Body of pancreas (tissue), 4 donors: ENCODE measurements at places on chromosomes 4 and X.
A peak's percentile ranks its signal among the peaks of the same experiment; 100 is the strongest.

GRCh38 chrX:15073313-15073712, 196.6 kb downstream of the ASB9 start:
- DNase-seq: no peak

DNA sequence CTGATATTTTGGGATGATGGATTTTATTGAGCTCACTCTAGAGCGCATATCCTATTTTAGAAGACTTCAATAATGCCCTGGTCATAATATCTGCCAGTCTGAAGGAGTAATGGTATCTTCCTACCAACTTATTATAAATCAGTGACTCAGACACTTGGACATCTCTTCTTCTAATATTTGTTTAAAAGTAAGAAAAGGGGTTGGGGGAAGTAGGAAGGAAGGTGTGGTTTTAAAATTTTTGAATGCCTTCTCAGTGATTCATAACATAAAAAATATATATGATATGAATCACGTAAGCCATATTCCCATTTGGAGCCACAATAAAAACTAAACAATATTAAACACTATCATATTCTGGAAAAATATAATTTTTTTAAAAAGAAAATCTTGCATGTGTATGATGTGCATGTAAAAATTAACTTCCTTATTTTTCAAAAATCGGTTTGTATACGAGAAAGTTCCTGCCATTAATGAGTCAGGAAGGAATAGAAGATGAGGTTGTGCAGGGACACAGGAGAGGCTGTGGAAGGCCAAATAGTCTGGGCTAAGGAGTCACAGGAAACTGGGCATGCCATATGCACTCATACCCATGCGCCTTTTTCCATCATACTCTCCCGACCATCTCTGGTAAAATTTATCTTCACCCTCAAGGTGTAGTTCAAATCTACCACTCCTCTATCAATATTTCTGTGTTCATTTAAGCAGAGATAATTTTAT, 286.5 kb downstream of the EPHA5 start:
- DNase-seq: no peak

GRCh38 chrX:65253817-65254216, 277.6 kb upstream of the ZC4H2 start:
- no peak for DNase-seq

DNA sequence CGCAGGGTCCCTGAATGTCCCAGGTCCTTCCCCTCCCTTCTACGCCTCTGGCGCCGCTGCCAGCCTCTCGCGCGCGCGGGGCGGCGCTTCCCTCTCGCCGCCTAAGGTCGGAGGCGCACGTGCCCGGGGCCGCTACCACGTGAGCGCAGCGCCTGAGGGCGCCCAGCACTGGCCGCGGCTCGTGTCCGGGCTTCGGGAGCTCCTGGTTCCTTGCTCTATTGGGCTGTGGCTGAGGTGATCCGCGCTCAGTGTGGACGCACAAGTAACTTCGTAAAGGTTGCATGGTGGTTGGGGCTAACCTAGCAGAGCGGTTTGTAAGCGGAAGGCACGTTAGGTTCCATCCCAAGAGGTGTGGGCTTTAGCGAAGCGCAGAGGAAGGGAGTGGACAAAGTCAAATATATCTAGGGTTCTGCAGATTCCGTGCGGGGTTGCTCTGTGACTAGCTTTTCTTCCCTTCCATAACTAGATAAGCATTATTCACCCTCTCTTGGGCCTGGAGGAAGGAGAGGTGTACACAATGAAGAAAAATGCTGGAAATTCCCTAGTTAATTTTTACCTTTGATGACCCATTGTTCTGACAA, 1.8 kb downstream of the TLL1 start:
- peak; percentile 31 for DNase-seq

GRCh38 chr4:42953321-42953720, 60.8 kb downstream of the GRXCR1 start:
- DNase-seq: no peak

DNA sequence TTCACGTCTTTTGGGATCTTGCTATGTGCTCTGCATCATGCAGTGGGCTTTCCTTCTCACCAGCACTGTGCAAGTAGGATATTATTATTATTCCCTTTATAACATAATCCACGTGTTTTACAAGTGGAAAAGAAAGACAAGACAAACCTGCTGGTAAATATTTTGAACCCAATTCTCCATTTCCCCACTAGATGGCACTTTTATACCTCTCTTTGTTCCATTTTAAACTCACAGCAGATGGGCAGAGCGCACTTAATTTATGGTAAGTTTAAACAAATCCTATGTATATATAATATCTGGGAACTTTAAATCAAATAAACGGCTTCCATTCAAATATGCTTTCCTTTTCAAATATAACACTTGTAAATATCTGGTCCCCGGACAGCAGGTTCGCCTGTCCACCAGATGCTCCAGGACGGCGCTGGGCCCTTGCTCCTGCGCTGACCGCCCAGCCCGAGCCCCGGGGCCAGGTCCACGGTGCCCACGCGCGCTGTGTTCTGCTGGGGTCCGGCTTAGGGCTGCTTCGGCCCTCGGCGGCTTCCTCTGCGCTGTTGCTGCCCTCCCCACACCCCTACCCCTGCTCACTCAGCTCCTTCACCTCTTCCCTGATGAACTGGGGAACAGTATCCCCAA, 31.1 kb downstream of the F11 start:
- DNase-seq: no peak

DNA sequence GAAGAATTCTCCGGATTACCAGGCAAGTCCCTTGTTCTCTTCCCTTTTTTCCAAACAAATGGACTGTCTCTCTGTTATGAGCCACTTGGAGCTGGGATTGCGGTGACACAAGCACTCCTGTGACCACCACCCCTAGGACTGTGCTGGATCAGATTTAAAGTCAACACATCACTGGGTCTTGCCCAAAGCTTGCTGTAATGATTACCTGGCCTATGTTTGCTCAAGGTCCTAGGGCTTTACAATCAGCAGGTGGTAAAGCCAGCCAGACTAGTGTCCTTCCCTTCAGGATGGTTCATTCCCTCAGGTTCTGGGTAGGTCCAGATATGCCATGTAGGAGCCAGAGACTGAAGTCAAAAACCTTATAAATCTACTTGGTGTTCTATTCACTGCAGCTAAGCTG, 144.7 kb downstream of the COX18 start:
- no peak for DNase-seq

DNA sequence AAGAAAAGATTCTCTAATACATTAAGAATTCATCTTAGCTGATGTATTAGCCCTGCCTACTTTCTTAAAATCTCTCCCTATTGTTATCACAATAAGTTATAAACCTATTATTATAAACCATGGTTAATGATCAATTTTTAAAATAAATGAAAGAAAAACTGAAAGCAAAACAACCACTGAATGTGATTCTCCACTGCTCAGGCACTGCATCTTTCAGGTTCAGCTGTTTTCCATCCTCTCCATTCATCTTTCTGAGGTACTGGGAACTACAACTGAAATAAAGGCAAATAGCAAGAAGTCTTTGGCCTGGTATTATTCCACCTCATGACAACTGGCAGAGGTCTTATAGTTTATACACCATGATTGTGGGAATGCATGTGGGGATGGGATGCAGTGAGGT, 798.9 kb upstream of the AADAT start:
- DNase-seq: no peak

DNA sequence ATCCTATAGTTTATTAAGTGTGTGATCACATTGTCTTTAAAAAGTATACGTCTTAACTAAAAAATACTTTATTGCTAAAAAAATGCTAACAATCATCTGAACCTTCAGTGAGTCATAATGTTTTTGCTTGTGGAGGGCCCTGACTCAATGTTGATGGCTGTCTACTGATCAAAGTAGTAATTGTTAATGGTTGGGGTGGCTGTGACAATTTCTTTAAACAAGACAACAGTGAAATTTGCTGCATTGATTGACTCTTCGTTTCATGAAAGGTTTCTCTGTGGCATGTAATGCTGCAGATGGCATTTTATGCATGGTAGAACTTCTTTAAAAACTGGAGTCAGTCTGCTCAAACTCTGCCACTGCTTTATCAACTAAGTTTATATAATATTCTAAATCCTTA, 101.4 kb upstream of the IL15 start:
- no peak for DNase-seq

DNA sequence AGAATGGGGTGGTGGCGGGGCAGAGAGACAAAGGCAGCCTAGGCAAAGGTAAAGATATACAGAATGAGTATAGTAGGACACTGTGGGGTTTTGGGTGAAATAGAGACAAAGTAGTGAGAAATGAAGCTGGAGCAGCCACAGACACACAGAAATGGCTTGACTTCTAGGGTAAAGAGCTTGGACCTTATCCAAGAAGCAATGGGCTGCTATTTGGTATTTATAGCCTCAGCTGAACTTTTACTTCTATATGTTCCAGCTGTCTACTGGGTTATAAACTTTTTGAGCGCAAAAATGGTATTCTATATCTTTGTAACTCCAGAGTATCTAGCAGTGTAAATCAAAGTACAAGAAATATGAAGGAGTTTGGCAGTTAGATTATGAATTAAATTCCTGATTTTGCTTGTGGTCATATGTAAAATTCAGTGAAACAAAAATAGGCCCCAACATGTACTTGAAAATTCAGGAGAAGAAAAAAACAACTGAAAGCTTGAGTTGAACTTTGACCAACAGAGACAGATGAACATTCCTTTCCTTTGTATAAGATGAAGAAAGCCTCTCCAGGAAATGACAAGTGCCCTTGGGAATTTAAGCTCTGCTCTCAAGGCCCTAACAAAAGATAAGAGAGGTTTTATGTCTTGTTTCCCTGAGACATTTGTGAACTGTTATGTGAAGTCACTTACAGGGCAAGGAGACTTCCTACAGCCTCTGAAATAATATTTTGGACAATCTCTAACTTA, 354.1 kb downstream of the CHIC1 start:
- DNase-seq: no peak

- no peak for DNase-seq
Observed at GRCh38 chr4:13032936-13033335, 451.2 kb downstream of the RAB28 start.

GRCh38 chr4:168995537-168996295, 14.3 kb downstream of the CBR4 start:
- DNase-seq: no peak

DNA sequence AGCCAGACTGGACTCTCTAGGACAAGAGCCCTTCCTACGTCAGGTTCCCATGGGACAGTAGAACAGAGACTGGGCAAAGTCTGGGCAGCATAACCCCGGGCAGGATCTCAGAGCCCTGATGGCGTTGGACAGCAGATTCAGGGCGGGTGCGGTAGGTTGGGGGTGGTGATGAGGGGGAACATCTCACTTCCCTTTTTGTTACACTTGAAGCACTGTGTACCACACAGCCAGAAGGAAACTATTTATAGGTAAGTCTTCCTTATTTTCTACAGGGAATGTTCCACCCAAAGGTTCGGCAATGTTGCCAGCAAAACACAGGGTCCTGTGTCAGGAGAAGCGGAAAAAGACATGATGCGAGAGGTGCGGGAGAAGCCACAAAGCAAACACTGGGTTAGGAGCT, 54.3 kb downstream of the TSC22D3 start:
- DNase-seq: no peak

- DNase-seq: peak; percentile 55
Observed at GRCh38 chr4:142846108-142846728, at the start of gene INPP4B. INPP4B (minus strand) TSS chr4:142846301.

GRCh38 chr4:61853041-61853440, 652.9 kb downstream of the ADGRL3 start:
- no peak for DNase-seq

DNA sequence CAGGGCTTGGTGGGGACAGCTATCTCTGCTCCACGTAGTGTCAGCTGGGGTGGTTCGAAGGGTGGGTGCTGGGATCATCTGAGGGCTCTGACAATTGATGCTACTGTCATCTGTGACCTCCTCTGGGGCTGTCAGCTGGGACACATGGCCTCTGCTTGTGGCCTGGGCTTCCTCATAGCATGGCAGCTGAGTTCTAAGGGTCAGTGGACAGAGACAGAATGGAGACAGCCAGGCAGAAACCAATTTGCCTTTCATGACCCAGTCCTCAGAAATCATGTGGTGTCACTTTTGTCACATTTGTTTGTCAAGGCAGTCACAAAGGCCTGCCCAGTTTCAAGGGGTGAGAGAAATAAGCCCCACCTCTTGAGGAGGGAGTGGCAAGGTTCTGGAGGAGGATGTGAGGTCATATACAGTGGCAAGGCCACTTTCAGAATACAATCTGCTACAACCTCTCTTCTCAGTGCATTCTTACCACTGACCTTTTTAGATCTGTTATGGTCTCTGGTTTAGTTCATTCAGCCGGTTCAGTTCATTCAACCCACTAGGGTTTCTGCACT, 103.6 kb upstream of the BCOR start:
- no peak for DNase-seq

- DNase-seq: no peak
Observed at GRCh38 chr4:39025552-39026085, 6.6 kb downstream of the TMEM156 start.

GRCh38 chr4:57154191-57154590, 44.0 kb upstream of the IGFBP7 start:
- DNase-seq: no peak

GRCh38 chr4:88613417-88613875, 21.2 kb downstream of the HERC3 start:
- peak; percentile 16 for DNase-seq

GRCh38 chr4:26930964-26931363, 70.3 kb downstream of the STIM2 start:
- DNase-seq: no peak

- DNase-seq: no peak
Observed at GRCh38 chrX:55107911-55108310, 19.1 kb downstream of the PAGE2 start.

GRCh38 chrX:8714164-8714563, 17.8 kb downstream of the ANOS1 start:
- DNase-seq: no peak

DNA sequence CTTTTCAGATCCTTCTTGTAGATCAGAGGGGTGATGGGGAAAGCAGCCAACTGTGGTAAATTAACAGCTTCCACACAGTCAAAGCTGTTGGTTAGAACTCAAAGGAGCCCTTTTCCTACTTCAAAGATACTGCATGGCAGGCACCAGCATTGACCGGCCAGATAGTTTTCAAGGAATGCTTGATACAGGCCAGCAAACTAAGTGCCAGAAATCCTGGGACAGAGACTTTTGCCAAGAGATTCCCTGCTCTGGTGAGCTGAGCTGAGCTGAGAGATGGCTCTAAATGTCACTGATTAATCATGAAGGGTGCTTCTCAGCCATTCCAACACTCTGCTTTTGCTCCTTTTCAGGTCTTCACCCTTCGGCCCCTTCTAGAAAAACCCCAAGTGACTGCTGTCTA, 131.6 kb upstream of the MED14 start:
- DNase-seq: no peak

DNA sequence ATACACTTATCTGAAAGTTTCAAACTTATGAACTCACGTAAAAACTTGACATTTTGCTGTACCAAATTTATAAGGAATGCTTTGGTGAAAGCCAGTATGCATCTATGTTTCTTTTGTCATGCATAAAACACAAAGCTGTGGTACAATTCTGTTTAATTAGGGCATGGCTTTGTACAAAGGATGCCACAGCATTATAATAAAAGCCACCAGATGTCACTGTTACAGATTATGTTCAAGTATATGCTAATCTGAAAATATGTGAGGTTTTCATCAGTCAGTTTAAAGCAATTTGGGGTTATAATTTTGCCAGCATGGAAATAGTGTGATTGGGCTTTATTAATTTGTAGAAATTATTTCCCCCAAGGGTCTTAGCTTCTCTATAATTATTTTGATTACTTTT, 69.0 kb downstream of the ATOH1 start:
- DNase-seq: no peak

- DNase-seq: peak; percentile 23
Observed at GRCh38 chr4:52914051-52914605, 52.0 kb downstream of the RASL11B start.
